Left ventricle myocardium inferior (tissue), 1 donor: ENCODE measurements at places on chromosomes 7 and 10. TPM values are rescaled to one million over a fixed set of nuclear protein-coding genes. Genes with fewer than 3 reads are reported as not detected.
A peak's percentile ranks its signal among the peaks of the same experiment; 100 is the strongest.

DNA sequence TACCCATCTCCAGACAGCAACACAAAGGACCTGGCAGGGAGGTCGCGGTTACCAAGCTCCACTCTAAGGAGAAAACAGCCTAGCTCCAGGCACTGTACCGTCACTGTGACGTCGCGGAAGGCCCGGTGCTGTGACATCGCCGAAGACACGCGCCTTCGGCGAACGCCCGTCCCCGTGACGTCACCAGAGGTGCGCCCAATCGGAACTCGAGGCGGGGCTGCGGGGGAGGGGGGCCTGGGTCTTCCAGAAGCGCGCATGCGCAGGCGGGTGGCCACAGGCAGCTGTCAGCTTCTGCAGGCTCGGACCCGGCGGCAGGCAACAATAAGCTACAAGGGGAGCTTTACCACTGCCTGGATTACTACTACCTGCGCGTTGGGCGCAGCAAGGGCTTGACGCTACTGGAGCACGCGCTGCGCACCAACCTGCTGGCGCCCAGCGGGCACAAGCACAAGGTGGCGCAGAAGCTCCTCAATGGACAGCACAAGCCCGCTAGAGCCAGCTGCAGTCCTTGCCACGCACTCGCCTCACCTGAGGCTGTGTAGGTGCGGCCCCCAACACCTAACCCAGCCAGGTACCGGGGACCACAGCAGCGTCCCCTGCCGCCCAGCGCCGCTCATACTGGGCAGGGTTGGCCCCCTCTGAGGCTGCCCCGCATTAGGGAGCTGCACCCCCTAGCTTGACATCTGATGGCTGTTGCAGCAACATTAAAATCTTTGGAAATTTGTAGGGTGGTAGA is 208.4 kb downstream of the TPST1 start:
- peaks cover 12% of the 10 kb centered on the region for H3K36me3 ChIP-seq
- H3K4me3 ChIP-seq: peak overlapping the region; percentile 72
- peaks cover 14% of the 10 kb centered on the region for H3K4me1 ChIP-seq
- peak; percentile 80 for DNase-seq
- H3K27ac ChIP-seq: peak overlapping the region; percentile 19

DNA sequence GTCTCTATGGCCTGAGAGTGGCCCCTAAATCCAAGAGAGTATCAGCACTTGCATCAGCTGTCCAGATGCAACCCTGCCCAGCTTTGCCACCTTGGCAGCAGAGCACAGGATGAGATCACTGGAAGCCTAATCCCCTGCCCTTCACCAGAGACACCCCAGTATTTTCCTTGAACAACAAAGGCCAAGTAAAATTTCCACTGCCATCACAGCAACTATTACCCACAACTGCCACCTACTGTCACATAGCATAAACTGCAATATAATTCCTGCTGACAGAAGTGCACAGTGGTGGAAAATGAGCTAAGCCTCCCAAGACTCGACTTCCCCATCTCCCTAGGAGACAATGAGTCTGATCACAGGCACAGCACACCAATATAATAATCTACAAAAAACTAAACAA is 462.8 kb upstream of the ZWINT start:
- H3K4me3 ChIP-seq: no peak overlapping the region
- no peak overlapping the region for H3K27ac ChIP-seq
- no peak for DNase-seq
- no peaks in the 10 kb centered on the region for H3K36me3 ChIP-seq

DNA sequence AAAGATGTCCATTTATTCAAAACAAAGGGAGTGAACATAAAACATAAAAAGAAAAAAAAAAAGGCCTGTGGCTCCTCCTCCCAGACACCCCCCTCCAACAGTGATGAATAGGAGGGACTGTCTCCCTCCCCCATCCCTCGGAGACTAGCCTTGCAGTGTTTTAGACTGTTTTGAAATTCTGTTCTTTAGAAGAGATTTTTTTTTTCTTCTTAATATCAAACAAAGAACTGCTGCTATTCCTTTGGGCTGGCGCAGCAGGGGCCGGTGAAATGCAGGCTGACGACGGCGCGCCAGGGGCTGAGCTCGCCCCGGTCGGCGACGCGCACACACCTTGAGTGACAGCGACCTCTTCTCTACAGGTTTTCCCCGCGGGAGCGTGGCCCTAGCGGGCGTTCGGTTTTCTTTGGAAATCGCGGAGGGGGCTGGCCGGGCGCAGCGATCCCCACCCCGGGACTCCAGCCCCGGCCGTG is at the start of gene LANCL2:
Gene LANCL2, plus strand, starts transcription at position 133 of the 470 bp plus-strand sequence. CDS start 689 bp downstream, outside the sequence.
- DNase-seq: no peak
- peaks cover 43% of the 10 kb centered on the region for H3K4me1 ChIP-seq
- peaks cover 8% of the 10 kb centered on the region for H3K27me3 ChIP-seq
- H3K36me3 ChIP-seq: no peaks in the 10 kb centered on the region
- peak within 1 kb of the TSS; percentile 100 for H3K27ac ChIP-seq

DNA sequence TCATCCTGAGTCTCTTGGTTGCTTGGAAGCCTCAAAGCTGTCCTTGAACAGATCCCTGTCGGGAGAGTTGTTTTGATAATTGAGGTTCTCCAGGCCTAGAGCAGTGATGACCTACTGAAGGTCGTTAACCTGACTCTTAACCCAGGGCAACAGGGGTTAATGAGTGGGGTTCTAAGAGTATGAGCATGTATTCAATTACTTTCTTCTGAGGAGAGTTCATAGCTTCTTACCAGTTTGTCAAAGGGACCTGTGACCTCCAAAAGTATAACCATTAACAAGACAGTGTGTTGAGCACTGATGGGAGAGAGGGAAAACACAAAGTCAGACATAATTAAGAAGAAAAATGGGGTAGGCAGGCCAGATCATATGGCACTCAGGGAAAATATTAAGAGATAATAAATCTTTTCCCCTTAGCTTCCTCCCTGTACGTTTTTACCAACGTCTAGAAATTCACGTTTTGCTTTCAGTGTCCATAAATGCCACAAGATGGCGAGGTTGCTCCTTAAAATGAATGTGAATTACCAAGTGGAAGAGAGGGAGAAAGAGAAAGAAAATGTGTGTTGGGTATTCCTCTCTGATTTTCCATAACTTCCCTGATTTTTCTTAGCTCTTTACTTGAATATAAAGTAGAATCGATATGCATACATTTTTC is 97.6 kb downstream of the SUGCT start:
- H3K4me3 ChIP-seq: no peak overlapping the region
- H3K27ac ChIP-seq: no peak overlapping the region
- peaks cover 6% of the 10 kb centered on the region for H3K4me1 ChIP-seq
- no peaks in the 10 kb centered on the region for H3K36me3 ChIP-seq
- DNase-seq: no peak

GRCh38 chr7:3559278-3559677 is 258.2 kb downstream of the SDK1 start:
- H3K4me1 ChIP-seq: peaks cover 6% of the 10 kb centered on the region
- no peaks in the 10 kb centered on the region for H3K36me3 ChIP-seq
- no peak overlapping the region for H3K4me3 ChIP-seq
- no peak for DNase-seq

- H3K4me1 ChIP-seq: peaks cover 9% of the 10 kb centered on the region
- H3K36me3 ChIP-seq: no peaks in the 10 kb centered on the region
- H3K27me3 ChIP-seq: no peaks in the 10 kb centered on the region
- H3K27ac ChIP-seq: no peak overlapping the region
- DNase-seq: no peak
- no peak overlapping the region for H3K4me3 ChIP-seq
These were observed 165.5 kb upstream of the SMIM30 start for GRCh38 chr7:113283861-113284260.

GRCh38 chr7:42057331-42057730 is 179.7 kb downstream of the GLI3 start:
- H3K4me3 ChIP-seq: no peak overlapping the region
- no peaks in the 10 kb centered on the region for H3K27me3 ChIP-seq
- no peak for DNase-seq
- H3K36me3 ChIP-seq: no peaks in the 10 kb centered on the region
- H3K27ac ChIP-seq: no peak overlapping the region

- H3K27ac ChIP-seq: no peak overlapping the region
- no peak overlapping the region for H3K4me3 ChIP-seq
- H3K27me3 ChIP-seq: no peaks in the 10 kb centered on the region
- no peaks in the 10 kb centered on the region for H3K36me3 ChIP-seq
- no peaks in the 10 kb centered on the region for H3K4me1 ChIP-seq
These were observed 1066.1 kb upstream of the SORCS1 start for GRCh38 chr10:108230478-108231170.

- H3K27me3 ChIP-seq: no peaks in the 10 kb centered on the region
- no peaks in the 10 kb centered on the region for H3K4me1 ChIP-seq
- no peaks in the 10 kb centered on the region for H3K36me3 ChIP-seq
- no peak overlapping the region for H3K27ac ChIP-seq
- H3K4me3 ChIP-seq: no peak overlapping the region
- no peak for DNase-seq
These were observed 203.2 kb upstream of the SEMA3E start for GRCh38 chr7:83852136-83852535.

- no peaks in the 10 kb centered on the region for H3K4me1 ChIP-seq
- DNase-seq: no peak
- no peak overlapping the region for H3K4me3 ChIP-seq
- no peaks in the 10 kb centered on the region for H3K36me3 ChIP-seq
- no peak overlapping the region for H3K27ac ChIP-seq
These were observed 138.4 kb downstream of the MGMT start for GRCh38 chr10:129605266-129605985.

- no peak for DNase-seq
- H3K27me3 ChIP-seq: no peaks in the 10 kb centered on the region
- H3K27ac ChIP-seq: no peak overlapping the region
- H3K4me1 ChIP-seq: no peaks in the 10 kb centered on the region
These were observed 9.7 kb downstream of the TDRD1 start for GRCh38 chr10:114188900-114189299.

- peak overlapping the region; percentile 18 for H3K27ac ChIP-seq
- DNase-seq: no peak
- H3K36me3 ChIP-seq: no peaks in the 10 kb centered on the region
- H3K4me1 ChIP-seq: peaks cover 16% of the 10 kb centered on the region
- peaks cover 5% of the 10 kb centered on the region for H3K27me3 ChIP-seq
These were observed 139.5 kb upstream of the CHST15 start for GRCh38 chr10:124232686-124233545.

DNA sequence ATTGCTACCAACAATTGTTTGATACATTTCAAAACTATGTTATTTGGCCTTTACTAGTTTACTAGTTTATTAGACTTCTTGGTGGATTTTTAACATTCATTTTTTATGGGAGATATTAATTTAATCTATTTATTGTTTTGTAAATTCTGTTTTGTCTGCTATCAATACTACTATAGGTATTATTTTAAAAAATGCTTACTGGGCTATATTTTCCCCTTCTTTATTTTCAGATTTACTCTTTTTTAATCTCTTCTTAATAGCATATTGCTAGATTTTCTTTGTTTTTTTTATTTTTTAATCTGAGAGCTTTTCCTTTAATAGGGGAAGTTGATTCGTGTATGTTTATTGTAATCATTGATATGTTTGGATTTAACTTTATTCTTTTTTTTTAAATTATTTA is 147.5 kb downstream of the CDK14 start:
- no peaks in the 10 kb centered on the region for H3K27me3 ChIP-seq
- no peak for DNase-seq

DNA sequence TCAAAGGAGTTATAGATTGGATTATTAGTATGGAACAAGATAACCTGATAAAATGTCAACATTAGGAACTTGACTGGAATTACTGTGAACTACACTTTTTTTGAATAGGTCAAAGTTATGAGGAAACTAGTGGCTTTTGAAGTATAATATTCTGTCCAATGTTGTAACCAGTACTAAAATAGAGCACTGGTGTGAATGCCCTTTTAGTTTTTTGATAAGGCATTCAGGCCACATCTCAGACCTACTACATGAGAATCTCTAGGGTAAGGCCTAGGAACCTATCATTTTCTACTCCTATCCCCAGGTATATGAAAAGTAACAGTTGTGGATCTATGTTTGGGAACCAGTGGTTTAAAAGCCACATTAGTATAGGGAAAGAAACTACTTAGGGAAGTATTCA is 16.4 kb downstream of the KMT2E start:
- no peaks in the 10 kb centered on the region for H3K36me3 ChIP-seq
- H3K4me3 ChIP-seq: no peak overlapping the region
- DNase-seq: no peak
- H3K27me3 ChIP-seq: no peaks in the 10 kb centered on the region

GRCh38 chr7:54664235-54665228 is 94.5 kb downstream of the SEC61G start:
- no peak overlapping the region for H3K27ac ChIP-seq
- no peaks in the 10 kb centered on the region for H3K36me3 ChIP-seq
- peak; percentile 26 for DNase-seq
- H3K4me3 ChIP-seq: peak overlapping the region; percentile 61
- H3K4me1 ChIP-seq: peaks cover 12% of the 10 kb centered on the region
- peaks cover 72% of the 10 kb centered on the region for H3K27me3 ChIP-seq

DNA sequence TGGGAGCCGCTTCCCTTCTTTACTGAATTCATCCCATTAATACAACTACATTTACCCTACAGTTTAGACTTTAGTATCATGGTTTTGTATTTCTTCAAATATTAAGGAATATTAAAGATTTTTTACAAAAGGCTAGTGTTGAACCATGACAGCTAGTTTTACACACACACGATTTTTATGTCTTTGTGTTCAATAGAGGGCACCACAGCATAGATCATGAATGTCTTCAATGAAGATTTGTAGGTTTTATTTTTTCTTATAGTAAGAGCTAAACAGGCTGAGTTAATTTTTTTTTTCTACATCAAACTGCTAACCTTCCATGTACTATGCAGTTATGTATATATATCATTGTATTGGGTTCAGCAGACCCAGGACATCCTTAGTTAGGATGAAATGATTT is 76.9 kb downstream of the SNX10 start:
- no peak overlapping the region for H3K27ac ChIP-seq
- no peaks in the 10 kb centered on the region for H3K36me3 ChIP-seq
- H3K4me1 ChIP-seq: no peaks in the 10 kb centered on the region
- no peak overlapping the region for H3K4me3 ChIP-seq
- DNase-seq: no peak

GRCh38 chr7:3310884-3311283 is 9.8 kb downstream of the SDK1 start:
- no peaks in the 10 kb centered on the region for H3K4me1 ChIP-seq
- no peak for DNase-seq
- peaks cover 11% of the 10 kb centered on the region for H3K27me3 ChIP-seq
- no peak overlapping the region for H3K4me3 ChIP-seq
- no peak overlapping the region for H3K27ac ChIP-seq

- no peak for DNase-seq
- H3K27me3 ChIP-seq: no peaks in the 10 kb centered on the region
- H3K36me3 ChIP-seq: peaks cover 83% of the 10 kb centered on the region
- peaks cover 32% of the 10 kb centered on the region for H3K4me1 ChIP-seq
These were observed 49.0 kb downstream of the ZRANB1 start for GRCh38 chr10:124990671-124991625.

Gene CHST3
- total RNA-seq: 18.0 TPM

Gene LAMB4
- 0.33 TPM for total RNA-seq

Gene GPR158
- not detected for total RNA-seq

Gene STAG3
- 0.74 TPM for total RNA-seq

Gene FZD1
- 14.1 TPM for total RNA-seq
